A549 treated with CORT108297 at 1 μM for 4 hours (cell line): ENCODE measurements at places on chromosomes 7 and 10. TPM values are rescaled to one million over a fixed set of nuclear protein-coding genes. Genes with fewer than 3 reads are reported as not detected.

The AS3MT gene
- 3.5 to 4.3 TPM (median 4.0 TPM) in 5 replicates for total RNA-seq

The PRRT4 gene
- total RNA-seq, result 0.20 to 0.54 TPM (median 0.44 TPM) in 5 replicates

The GIMAP1 gene
- not detected in 5 replicates for total RNA-seq

The NPFFR1 gene
- total RNA-seq, result not detected in 5 replicates

The FKBP6 gene
- total RNA-seq, result not detected in 5 replicates

The OGDHL gene
- 0.10 to 0.32 TPM (median 0.23 TPM) in 5 replicates for total RNA-seq

The OR13A1 gene
- not detected in 5 replicates for total RNA-seq

The KLF14 gene
- total RNA-seq, result 0.03 to 0.07 TPM (median 0.05 TPM) in 3 of 5 replicates, not detected in the others

The CDC14C gene
- total RNA-seq, result not detected in 5 replicates

The SKAP2 gene
- 12.4 to 18.9 TPM (median 17.8 TPM) in 5 replicates for total RNA-seq

The GOLGA7B gene
- total RNA-seq, result 3.5 to 5.4 TPM (median 4.6 TPM) in 5 replicates

The ZC3HAV1L gene
- total RNA-seq, result 4.3 to 8.1 TPM (median 6.6 TPM) in 5 replicates

The PDGFA gene
- total RNA-seq, result 31.4 to 36.9 TPM (median 32.3 TPM) in 5 replicates

The TMEM140 gene
- total RNA-seq, result 0.98 to 1.8 TPM (median 1.1 TPM) in 5 replicates

The DNAJC12 gene
- total RNA-seq, result 55.1 to 79.5 TPM (median 64.3 TPM) in 5 replicates

The ICA1 gene
- total RNA-seq, result 0.88 to 1.9 TPM (median 1.0 TPM) in 5 replicates

The TBX20 gene
- 1.5 to 2.6 TPM (median 2.1 TPM) in 5 replicates for total RNA-seq

The SFRP5 gene
- 1.2 to 2.8 TPM (median 2.4 TPM) in 5 replicates for total RNA-seq

The MRC1 gene
- 0.01 to 0.05 TPM (median 0.02 TPM) in 5 replicates for total RNA-seq

The SUV39H2 gene
- 19.1 to 27.5 TPM (median 20.3 TPM) in 5 replicates for total RNA-seq

The AP5Z1 gene
- total RNA-seq, result 21.8 to 48.3 TPM (median 36.3 TPM) in 5 replicates

The LIPK gene
- not detected in 5 replicates for total RNA-seq

The WDR86 gene
- total RNA-seq, result 0.13 to 0.38 TPM (median 0.17 TPM) in 5 replicates

The NACAD gene
- 0.14 to 0.35 TPM (median 0.18 TPM) in 5 replicates for total RNA-seq

The CCDC146 gene
- 0.46 to 0.70 TPM (median 0.57 TPM) in 5 replicates for total RNA-seq

The ERLIN1 gene
- total RNA-seq, result 42.6 to 68.6 TPM (median 53.8 TPM) in 5 replicates

The MYPN gene
- 2.6 to 3.5 TPM (median 3.1 TPM) in 5 replicates for total RNA-seq

The TEX47 gene
- not detected in 5 replicates for total RNA-seq

The CPVL gene
- 0.12 to 0.62 TPM (median 0.34 TPM) in 5 replicates for total RNA-seq

The AKAP9 gene
- total RNA-seq, result 11.5 to 24.6 TPM (median 15.2 TPM) in 5 replicates

The SLC18A2 gene
- total RNA-seq, result 0.04 TPM in 1 of 5 replicates, not detected in the others

The AOC1 gene
- total RNA-seq, result not detected in 5 replicates

The BTBD16 gene
- total RNA-seq, result 0.35 to 0.82 TPM (median 0.64 TPM) in 5 replicates

The SLC39A12 gene
- not detected in 5 replicates for total RNA-seq

The HOXA2 gene
- total RNA-seq, result 0.84 to 1.2 TPM (median 0.90 TPM) in 5 replicates

The ORAI2 gene
- total RNA-seq, result 25.4 to 43.0 TPM (median 39.0 TPM) in 5 replicates

The CNOT4 gene
- total RNA-seq, result 10.5 to 11.8 TPM (median 10.7 TPM) in 5 replicates

The SPDYE1 gene
- total RNA-seq, result not detected in 5 replicates

The LBX1 gene
- total RNA-seq, result not detected in 5 replicates

The ELFN1 gene
- 0.35 to 0.48 TPM (median 0.37 TPM) in 5 replicates for total RNA-seq

The STEAP1 gene
- 13.9 to 16.0 TPM (median 14.2 TPM) in 5 replicates for total RNA-seq
